ENCODE measurements at places on chromosomes 5 and 9. TPM values are rescaled to one million over a fixed set of nuclear protein-coding genes. Genes with fewer than 3 reads are reported as not detected.

The HEMGN gene
- not detected for polyA plus RNA-seq

The ANXA6 gene
- polyA plus RNA-seq, result 23.2 TPM

The SPAG8 gene
- polyA plus RNA-seq, result 0.57 TPM

The SHB gene
- polyA plus RNA-seq, result 14.7 TPM

The MELK gene
- 9.0 TPM for polyA plus RNA-seq

The GAS1 gene
- polyA plus RNA-seq, result 3.6 TPM

The OR1N2 gene
- not detected for polyA plus RNA-seq

Data from esophagus (tissue), 2 donors.